ENCODE measurements at places on chromosomes 3 and 15.

DNA sequence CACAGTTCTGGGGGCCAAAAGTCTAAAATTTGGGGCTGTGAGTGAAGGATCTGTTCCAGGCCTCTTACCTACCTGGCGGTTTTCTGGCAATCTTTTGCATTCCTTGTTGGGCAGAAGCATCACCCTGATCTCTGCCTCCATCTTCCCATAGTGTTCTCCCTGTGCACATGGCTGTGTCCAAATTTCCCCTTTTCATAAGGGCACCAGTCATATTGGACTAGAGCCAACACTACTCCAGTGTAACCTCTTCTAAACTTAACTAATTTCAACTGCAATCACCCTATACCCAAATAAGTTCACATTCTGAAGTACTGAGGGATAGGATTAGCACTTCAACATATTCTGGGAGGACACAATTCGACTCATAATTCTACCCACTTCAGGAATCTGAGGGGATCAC, 85.0 kb downstream of the CCNL1 start:
- no peak for DNase-seq

GRCh38 chr3:13878281-13879101, 1.4 kb downstream of the WNT7A start:
- DNase-seq: no peak

DNA sequence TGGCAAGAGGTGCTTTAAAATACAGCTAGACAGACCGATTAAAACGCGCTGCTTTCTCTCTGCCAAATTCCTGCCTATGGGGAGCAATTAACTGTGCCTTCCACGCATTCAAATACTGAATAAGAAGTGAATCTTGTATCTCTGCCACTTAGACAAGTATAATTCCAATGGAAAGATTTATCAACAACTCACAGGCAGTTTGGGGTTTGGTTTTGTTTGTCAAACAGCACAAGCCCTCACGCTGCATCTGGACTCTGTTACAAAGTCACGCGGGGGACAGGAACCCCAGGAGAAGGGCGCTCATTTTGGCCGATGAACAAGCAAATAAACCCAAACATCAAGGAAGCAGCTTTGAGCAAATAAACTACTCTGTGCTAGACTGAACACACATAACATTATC, 61.8 kb upstream of the TMCO5A start:
- DNase-seq: no peak

DNA sequence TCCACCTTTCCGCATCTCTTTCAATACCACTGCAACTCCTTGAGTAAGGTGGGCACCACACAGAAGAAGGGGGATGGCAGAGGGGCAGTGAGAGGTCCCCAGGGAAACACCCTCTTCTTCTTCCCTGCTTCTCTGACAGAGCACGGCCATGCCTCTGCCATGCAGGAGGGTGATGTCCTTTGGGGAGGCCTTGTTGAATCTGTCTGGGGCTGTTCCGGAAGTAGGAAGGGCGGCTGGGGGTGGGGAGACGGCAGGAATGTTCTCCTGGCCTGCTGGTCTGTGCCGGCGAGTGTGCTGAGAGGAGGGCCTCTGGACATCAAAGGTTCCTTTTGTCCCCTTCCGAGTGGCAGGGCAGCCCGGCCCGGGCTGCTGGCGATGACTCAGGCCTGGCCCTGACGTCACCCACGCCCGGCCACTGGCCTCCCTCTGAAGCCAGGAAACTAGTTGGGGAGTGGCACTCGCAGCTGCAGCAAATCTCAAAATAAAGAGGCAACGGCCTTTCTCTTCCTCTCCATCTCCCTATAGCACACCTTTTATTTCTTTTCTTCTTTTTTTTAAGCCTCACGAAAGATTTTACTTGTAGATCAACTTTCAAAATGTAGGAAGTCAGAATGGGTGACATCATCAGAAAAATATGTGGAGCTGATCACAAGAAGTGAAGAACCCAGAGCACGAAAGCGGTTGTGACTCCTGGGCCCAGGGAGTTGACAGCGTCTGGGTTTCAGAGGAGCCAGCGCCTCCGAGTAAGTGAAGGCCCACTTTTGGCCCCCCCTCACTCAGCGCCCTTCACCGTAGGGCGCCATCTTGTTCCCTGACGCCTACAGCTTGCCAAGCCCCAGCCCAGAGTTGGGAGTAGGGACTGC, at the start of gene ZBTB38:
TSS of gene ZBTB38 (plus strand) at position 443 of the 863 bp plus-strand sequence. CDS start 73,885 bp downstream, outside the sequence.
- no peak for DNase-seq

GRCh38 chr3:145531548-145531947, 629.4 kb downstream of the PLOD2 start:
- no peak for DNase-seq

DNA sequence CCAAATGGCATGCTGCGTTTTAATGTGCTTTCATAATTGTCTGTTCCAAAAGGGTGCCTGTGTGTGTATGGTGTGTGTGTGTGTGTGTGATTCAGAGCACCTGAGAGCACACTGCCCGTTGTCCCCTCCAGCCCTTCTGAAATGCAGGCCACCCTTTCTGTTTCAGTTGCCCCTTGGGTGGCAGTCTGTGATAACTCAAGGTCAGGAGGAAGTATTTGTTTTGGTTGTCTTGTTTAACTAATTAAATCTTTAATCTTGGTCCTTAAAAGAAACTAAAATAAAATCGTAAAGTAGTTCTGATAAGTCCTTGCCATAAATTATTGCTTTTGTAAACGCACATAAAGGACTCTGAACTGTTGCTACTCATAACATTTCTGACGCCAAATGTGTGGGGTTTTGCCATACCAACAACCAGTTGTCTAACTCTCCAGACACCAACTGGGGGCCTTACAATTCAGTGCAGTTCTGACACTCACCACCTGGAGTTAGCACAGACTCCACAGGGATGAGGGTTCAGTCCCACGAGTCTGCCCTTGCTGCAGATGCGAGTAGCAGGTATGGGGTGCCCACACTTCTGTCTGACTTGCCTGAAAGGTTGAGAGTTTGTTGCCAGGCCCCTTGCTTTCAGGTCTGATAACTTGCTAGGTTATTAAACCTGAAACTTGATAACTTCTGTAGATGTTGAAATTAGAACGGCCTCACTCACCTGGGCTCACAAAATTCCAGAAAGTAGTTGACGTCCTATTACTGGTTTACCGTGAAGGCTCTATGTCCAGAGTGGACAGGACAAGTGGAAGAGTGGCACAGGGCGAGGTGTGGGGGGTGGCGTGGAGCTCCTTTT, 157.3 kb downstream of the IGF1R start:
- DNase-seq: no peak

- no peak for DNase-seq
Observed at GRCh38 chr3:56621681-56622080, 61.4 kb downstream of the TASOR start.

DNA sequence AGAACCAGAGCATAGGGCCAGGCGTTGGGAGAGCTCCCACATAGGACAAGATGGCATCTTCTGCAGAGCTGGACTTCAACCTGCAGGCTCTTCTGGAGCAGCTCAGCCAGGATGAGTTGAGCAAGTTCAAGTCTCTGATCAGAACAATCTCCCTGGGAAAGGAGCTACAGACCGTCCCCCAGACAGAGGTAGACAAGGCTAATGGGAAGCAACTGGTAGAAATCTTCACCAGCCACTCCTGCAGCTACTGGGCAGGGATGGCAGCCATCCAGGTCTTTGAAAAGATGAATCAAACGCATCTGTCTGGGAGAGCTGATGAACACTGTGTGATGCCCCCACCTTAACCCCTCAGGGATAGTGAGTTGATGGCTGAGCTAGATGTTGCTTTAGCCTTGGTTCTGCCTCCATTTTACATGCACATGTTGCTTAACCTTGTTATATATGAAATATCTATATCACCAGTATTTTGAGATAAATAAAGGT, at the start of gene PYDC2:
TSS of gene PYDC2 (plus strand) at position 51 of the 483 bp plus-strand sequence. CDS start at position 51, 0 bp downstream.
- DNase-seq: no peak

DNA sequence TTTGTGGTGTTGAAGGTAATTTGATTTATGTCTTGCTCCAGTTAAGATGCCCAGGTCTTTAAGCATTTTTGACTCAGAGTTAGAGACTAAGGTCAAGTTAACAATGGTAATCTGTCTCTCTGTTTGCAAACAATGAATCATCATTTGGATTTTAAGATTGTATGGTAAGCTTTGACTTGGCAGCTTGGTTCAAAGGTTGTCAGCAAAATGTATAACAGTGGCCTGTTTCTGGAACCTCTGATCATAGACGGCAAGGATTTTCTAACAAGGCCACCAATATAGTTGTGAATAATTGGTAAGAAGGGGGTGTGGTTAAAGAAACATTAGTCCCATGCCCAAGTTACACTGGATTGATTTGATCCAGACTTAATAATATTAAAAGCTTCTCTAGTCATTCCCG, 775.2 kb upstream of the GOLIM4 start:
- DNase-seq: no peak

DNA sequence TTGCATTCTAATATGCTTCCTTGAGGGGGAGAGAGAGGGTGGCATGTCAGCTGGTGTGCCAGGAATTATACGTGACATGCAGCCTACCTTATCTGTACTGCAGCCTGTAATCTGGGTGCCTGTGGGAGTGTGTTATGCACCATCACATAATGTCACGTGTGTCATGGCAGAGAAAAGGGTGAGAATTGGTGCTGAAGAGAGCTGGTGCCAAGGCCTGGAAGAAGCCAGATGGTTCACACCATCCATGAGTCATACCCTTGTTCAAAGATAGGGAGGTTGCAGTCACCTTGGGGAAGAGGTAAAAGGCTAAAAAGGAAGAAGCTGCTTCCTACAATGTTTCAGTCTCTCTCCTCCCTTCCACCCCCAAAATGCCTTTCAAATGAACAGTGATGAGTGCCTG, 5.3 kb downstream of the BRPF1 start:
- no peak for DNase-seq

DNA sequence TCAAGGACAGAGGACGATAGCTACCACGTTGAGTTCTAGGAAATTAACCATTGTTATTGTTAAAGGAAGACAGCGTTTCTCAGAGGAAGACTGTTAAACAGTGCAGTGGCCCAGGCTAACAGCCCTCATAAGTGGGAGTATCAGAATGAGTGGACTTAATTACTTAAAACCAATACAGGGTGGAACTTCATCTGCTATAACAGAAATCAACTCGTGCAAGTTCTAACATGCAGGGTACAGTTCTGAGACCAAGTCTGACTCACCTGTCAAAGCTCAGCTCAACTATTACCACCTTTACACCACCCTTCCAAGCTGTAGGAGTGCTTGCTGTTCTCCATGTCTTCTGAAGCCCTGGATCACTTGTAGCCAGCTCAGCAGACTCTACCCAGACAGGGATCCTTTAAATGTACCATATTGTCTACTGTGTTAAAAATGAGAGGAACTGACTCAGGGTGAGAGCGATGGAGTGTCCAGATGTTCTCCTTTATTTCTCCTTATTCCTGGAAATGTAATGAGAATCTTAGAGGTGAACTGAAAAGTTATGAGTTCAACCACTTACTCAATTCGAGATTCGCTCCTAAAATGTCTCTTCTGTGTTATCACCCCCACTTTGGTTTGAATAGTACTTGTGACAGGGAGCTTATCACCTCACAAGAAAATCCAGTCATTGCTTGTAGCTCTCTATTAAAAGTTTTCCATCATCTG, 26.5 kb downstream of the CD86 start:
- no peak for DNase-seq

DNA sequence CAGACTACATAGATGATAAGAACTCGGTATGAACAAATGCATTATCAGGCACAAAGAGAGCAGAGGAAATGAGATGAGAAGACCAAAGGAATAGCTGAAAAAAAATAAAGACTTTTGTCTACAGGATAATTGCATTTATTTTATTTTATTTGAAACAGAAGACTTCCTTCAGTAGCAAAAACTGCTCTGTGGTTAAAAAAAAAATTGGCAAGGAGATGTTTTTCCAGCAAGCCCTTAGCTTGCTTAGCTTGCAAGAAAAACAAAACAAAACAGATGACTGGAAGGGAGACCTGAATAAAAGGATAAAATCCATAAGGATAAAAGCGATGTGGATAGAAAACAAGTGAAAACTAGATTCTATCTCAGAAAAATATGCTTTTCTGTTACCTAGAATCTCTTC, 9.1 kb upstream of the PPM1L start:
- DNase-seq: no peak

- DNase-seq: no peak
Observed at GRCh38 chr3:109563149-109563548, 225.8 kb upstream of the DPPA4 start.

DNA sequence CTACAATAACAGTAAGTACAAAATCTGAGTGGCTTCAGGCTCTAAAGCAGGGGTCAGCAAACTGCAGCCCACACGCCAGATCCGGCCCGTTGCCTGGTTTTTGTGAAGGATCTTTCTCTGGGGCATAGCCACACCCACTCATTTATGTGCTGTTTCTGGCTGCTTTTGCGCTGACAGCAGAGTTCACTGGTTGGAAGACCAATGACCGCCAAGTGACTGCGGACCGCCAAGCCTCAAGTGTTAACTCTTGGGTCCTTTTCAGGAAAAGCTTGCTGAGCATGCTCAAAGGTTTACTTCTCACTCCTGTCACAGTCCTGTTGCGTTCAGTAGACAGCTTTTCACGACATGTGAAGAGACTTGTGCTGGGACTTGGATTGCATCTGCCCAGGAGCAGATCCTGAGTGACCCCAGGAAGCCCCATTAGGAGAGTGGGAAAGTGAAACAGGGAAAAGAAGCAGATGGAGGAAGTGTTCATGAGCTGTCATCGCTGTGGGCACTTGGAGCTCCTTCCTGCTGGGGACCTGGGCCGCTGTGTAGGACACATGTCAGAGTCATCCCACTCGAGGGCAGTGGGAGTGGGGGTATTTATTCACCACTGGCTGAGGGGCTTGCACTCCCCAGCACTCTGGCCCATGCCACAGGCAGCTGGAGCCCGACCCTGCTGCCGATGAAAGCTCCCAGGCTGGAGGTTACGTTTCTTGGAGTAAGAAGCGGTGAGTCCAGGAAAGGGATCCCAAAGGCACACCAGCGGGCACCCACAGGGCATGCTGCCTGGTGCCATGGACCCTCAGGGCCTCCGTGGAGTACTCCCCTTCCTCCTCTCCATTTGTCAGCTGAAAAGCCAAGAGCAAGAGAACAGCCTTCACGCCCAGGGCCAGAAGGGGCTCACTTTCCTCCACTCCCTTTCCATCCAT, 249.1 kb downstream of the PLCL2 start:
- no peak for DNase-seq

- DNase-seq: no peak
Observed at GRCh38 chr3:64327100-64327804, 102.0 kb upstream of the PRICKLE2 start.

- DNase-seq: no peak
Observed at GRCh38 chr15:31237043-31237324, 89.7 kb upstream of the KLF13 start.

GRCh38 chr3:149497966-149498670, 23.6 kb downstream of the TM4SF4 start:
- no peak for DNase-seq

GRCh38 chr3:15983232-15983631, 185.5 kb upstream of the ANKRD28 start:
- DNase-seq: no peak

GRCh38 chr3:170476291-170476690, 57.6 kb downstream of the CLDN11 start:
- no peak for DNase-seq

GRCh38 chr3:16606398-16606797, 1.2 kb upstream of the DAZL start:
- no peak for DNase-seq

GRCh38 chr15:73028031-73028430, 24.2 kb upstream of the NEO1 start:
- no peak for DNase-seq

- no peak for DNase-seq
Observed at GRCh38 chr15:41848631-41849030, 10.0 kb downstream of the PLA2G4B start.

GRCh38 chr3:26312816-26313215, 309.8 kb upstream of the LRRC3B start:
- DNase-seq: no peak

GRCh38 chr3:149796026-149796425, 3.7 kb upstream of the ANKUB1 start:
- DNase-seq: no peak

Data from SK-N-MC (cell line).